ENCODE measurements at places on chromosomes 12 and 14.

DNA sequence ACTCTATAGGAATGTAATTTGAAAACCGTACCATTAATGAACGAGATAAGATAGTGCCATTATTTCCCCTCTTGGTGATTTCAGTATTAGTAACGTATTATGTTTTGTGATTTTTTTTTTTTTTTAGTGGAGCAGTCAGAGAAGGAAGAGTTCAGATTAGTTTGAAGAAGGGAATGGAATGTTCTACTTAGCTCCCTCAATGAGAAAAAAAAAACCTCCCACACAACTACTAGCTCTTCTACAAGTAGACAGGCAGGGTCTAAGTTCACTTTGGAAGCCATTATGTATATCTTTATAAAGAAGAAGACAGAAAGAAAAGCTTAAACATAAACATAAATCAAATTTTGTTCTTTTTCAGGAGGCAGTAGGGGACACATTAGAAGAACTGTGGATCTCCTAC is 27.3 kb downstream of the PNMA1 start:
- DNase-seq, result no peak

- DNase-seq, result no peak
These were observed 121.4 kb downstream of the AACS start for GRCh38 chr12:125186471-125187147.

GRCh38 chr12:2976581-2976996 is 17.4 kb downstream of the TEAD4 start:
- DNase-seq, result no peak

- no peak for DNase-seq
These were observed 709.3 kb upstream of the STXBP6 start for GRCh38 chr14:25759256-25759655.

DNA sequence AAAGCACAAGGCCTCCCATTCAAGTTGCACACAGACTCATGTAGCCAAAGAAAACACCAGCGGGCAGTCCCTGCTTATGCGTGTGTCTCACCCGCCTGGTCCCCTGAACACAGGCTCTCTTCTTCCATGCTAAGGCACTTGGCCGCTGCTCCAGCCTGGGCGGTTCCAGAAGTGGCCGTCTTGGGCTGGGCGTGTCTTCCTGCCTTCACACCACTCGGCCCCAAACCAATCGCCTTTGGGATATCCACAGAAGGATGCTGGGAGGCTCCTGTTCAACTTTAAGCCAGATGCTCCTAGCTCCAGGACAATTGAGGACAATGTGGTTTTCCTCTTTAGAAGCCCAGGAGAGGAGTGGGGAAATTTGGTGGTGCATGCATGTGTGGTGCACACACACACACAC is 2.2 kb downstream of the SCARB1 start:
- DNase-seq, result peak; percentile 72

DNA sequence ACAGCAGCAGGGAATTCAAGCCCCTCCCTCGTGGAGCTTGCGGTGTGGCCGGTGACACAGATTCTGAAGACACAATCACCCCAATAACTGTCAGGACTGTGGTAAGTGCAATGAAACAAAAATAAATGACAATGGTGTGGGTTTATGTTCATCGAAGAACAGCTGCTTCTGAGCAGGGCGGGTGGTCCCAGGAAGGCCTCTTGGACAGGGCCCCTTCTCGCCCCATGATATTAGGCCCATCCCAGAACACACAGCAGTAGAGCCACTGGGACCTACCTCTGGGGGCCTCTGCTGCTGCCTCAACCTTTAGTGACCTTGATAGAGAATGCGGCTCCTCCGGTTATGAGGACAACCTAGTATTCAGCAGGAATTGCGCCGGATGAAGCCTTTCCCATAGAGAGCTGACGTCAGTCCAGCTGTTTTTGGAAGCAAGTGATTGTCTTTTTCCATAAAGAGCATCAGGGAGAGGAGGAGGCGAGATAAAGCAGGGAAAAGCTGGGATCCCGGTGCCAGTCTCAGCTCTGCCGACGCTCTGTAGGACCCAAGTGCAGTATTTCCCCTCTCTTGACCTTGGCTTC is 84.1 kb upstream of the BCL11B start:
- no peak for DNase-seq

Data from brain microvascular endothelial cell (primary cell).